ENCODE measurements at places on chromosomes 2 and 18.

- no peak for DNase-seq
Measured at GRCh38 chr2:40488927-40489677, 37.2 kb upstream of the SLC8A1 start.

DNA sequence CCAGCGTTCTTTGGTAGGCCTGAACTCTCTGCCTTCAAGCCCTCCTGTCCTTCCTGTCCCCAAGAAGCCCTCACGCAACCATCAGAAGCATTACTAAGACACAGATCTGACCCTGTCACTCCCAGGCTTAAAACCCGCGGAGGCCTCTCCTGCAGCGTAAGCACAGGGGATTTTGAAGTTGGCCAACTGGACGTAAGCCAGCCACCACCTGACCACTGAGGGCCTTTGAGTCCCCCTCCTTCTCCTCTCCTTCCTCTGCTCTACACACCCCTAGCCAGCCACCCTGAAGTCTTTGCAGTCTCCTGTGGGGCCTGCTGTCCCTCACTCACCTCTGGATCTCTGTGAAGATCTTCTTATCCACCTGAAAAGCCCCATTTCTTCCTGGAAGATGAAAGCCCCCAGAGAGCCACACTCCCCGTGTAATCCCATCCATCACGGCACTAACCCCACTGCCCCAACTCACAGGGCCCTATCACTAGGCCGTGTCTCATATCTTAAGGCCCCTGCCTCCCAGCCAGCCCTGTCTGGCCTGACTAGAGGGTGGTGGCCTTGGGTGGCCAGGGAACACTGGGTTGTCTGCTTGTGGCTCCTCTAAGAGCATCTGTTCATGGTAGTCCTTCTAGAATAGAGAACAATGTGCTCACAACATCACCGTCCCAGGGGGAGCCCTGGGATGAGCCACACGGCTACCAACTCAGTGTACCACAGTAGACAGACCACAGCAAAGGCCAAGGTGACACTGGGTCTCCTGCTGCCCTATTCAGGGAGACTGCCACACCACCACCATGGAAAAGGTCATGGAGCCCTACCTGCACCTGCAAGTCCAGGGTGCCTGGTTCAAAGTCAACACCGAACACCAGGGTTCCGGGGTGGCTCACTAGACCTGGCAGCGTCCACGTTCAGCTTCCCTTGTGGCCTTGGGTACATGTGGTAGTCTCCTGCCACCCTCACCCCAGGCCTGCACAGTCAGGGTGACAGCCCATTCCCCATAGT is 191.6 kb downstream of the ZBTB7C start:
- no peak for DNase-seq

GRCh38 chr18:45287531-45287930 is 327.7 kb upstream of the SLC14A2 start:
- DNase-seq = no peak

DNA sequence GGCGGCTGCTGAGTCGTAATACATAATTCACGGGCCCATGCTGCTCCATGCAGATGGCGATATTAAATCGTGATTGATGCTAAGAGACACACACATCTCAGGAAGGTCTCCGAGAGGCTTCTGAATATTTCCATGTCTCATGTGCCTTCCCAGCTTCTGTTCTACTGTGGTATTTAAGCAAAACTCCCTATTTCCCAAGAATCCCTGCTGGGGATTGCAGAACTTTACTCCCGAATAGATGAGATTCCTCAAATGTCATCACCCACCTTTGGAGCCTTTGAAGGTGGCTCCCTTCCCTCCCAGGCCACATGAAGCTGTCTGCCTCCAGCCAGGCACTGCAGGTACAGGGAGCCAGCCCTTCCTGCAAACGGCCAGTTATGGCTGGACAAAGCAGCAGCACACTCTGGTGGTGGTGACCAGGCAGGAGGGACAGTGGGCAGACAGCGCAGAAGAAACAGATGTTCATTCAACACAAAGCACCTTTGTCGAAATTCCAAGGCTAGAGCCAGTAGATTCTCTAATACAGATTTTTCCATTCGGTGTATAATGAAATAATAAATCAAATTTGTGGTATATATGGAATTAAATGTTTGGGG is 14.1 kb downstream of the NRP2 start:
- DNase-seq = no peak

GRCh38 chr2:132589111-132589830 is 80.7 kb downstream of the LYPD1 start:
- DNase-seq = no peak

DNA sequence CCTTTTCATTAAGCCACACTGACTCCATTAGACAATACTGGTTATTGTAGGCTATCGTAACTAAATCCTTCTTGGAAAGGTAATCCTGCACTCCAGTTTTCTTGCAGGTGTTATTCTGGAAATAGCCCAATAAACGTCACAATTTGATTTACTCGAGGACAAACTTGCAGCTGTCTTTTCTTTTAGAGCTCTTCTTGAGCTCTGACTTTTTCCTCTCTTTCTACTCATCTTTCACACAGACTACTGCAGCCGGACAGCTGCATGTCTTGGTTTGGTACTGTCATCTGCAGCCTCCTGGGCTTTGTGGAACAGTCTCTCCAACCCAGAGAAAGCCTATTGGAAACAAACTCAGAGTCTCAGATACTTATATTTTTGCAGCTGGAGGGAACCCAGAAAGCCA is 23.0 kb upstream of the MSGN1 start:
- no peak for DNase-seq

DNA sequence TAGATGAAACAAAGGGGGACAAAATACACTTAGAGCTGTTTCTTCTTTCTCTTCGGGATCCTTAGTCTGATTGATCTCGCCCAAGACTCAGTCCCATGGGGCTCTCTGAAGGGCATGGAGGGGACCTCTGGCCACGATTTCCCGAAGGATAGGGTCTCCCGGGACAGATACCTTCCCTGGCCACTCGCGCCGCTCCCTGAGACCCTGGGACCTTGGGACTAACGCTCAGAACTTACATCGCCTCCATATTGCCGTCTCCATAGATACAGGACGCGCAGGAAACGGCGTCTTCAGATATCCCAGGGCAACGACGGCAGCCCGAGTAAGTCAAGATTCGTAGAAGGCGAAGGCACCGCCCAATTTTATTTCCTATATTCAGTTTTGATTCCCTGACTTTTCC is at the start of gene CFAP65:
Gene CFAP65 (minus strand): TSS at position 265 of the 400 bp plus-strand sequence. CDS start 2,468 bp downstream, outside the sequence.
- DNase-seq = no peak

GRCh38 chr18:44912740-44913478 is 232.2 kb downstream of the SETBP1 start:
- no peak for DNase-seq

- DNase-seq = no peak
Measured at GRCh38 chr2:219560893-219561178, 10.5 kb downstream of the OBSL1 start.

DNA sequence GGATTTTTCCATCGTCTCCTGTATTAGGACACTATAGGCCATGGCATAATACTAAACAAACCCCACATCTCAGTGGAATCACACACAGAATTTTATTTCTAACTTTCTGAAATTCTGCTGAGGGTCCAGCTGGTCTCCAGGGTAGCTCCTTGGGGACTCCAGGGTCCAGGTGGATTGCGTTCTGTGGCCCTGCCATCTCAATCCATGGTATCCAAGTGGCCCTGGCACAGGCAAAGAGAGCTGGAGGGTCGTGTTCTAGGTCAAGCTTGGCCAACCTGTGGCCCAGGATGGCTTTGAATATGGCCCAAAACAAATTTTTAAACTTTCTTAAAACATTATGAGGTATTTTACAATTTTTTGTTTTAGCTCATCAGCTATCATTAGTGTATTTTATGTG is 134.6 kb downstream of the CTIF start:
- DNase-seq = no peak

GRCh38 chr18:9334973-9335696 is 562 bp downstream of the TWSG1 start:
- DNase-seq = no peak

GRCh38 chr2:148926291-148926961 is 51.4 kb downstream of the KIF5C start:
- no peak for DNase-seq

DNA sequence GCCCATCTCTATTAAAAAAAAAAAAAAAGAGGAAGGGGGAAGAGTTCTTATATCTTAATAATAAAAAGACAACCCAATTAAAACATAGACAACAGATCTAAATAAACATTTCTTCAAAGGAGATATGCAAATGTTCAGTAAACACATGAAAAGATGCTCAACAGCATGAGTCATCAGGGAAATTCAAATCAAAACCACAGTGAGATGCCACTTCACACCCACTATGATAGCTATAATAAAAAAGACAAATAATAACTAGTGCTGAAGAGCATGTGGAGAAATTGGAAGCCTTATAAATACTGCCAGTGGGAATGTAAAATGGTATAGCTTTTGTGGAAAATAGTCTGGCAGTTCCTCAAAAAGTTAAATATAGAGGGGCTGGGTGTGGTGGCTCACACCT is 61.5 kb upstream of the CYP20A1 start:
- no peak for DNase-seq

DNA sequence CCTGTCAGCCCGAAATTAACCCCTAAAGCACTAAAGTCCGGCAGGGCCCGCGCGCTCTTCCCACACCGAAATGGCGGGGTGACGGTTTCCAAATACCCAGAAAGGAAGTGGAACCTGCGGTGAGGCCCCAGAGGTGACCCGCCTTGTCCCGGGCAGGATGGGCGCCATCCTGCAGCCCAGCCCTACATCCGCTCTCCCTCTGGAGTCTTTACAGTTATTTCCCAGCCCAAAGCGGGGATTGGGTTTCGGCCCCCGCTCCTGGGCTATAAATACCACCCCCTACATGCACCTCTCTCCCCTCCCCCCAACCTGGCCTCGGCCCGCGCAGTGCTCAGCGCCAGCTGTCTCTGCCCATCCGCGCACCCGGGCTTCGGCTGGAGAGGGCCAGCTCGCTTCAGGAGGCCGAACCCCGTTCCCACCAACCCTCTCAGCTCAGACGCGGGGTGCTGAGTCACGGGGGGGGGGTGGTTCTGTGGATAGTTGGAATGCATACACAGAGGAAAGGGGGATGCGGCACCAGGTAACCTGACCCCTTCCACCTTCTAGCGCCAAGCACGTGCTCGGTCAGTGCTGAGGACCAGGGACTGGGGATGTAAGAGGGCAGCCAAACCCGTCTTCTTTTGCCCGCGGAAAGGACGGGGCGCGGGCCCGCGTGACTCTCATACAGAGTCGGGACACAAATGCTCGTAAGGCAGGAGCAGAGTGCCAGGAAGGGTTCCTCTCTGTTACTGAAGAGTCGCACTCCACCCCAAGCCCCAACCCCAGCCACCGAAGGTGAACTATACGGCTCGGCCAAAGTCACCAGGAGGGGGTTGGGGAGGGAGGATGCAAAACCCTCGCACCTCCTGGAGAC is at the start of gene TUBA4B:
Gene TUBA4B (plus strand): TSS at position 344 of the 853 bp plus-strand sequence. CDS start 165 bp downstream, at position 509.
- no peak for DNase-seq

DNA sequence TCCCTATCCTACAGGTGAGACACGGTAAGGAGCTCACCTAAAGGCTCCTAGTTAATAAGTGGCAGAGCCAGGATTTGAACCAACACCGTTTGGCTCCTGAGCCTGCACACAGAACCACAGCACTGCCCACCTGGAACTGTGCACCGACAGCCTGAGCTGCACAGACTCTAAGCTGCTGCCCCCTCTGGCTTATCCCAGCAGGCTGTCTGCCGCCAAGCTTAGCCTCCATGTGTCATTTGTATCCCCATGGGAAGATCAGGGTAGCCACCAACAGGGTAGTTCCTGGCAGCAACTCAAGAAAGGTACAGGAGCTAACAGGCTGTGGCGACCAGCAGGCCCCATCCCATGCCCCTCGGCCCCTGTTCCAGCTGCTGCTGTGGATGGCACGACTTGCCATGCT is 135.7 kb downstream of the LRRC30 start:
- no peak for DNase-seq

DNA sequence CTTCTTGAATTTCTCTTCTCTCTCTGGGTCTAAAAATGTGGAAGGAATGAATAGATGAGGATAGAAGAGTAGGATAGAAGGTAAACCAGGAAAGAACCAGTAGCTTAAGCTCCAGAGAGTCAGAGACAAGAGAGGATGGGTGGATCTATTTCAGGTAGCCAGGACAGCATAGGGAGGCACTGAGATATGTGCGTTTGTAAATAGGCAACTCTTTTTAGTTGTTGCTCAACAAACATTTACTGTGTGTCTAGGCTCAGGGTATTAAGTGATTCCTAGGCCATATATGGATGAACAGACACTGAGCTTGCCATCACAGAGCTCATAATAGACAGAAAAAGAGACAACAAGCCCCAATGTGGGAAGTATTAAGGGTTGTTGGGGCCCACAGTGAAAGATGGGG is 160.5 kb downstream of the NAPG start:
- no peak for DNase-seq

Measured in GM04504 (cell line).